ENCODE measurements at places on chromosomes 6 and 20. TPM values are rescaled to one million over a fixed set of nuclear protein-coding genes. Genes with fewer than 3 reads are reported as not detected.

GRCh38 chr6:12921467-12921866 lies 204.9 kb downstream of the PHACTR1 start:
- DNase-seq: no peak

- no peak for DNase-seq
These were observed 18.3 kb downstream of the BCAS4 start for GRCh38 chr20:50813101-50813643.

DNA sequence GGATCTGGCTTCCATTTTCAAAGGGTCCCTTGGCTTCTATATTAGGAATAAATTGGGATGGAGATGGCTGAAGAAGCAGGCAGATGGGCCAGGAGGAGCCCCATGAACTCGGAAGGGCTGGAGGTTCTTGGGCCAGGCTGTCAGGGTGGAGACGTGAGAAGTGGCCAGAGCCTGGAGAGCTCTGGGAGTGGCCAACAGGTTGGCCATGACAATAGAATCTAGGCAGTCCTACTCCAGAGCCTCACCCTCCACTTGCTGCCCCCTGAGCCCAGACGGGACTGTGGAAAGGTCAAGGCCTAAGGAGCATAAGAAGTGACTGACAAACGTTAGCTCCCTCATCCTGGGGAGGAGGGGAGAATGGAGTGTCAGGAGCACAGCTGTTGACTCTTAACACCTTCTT lies 62.1 kb downstream of the STK35 start:
- no peak for DNase-seq

- DNase-seq: no peak
These were observed 156.9 kb downstream of the MAFB start for GRCh38 chr20:40532103-40532502.

DNA sequence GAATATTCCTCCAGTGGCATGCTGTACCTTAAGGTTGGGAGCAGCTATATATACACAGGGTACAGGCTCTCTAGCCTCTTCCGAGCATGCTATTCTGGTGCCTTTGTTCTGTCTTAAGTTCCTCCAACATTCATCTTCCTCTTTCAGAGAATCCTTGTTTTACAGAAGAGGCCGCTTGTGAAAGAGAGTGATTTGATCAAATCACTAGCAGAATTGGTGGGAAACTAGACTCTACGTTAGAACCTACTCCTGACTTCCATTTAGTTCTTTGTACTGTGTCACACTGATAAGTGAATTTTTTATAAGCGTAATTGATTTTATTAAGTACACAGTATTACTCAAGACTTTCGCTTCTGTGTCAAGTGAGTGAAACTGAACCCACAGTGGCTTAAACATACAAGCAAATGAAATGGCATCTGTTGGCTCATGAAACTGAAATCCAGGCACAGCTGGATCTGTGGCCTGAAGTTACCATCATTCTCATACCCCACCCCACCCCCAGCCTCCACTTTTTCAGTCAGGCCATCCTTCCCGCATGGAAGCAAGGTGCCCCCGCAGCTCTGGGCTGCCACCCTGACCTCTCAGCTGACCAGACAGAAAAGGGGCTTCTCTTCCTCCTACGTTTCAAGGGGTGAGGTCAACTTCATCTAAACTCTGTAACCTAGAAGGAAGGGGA lies 102.3 kb downstream of the RPP40 start:
- no peak for DNase-seq

DNA sequence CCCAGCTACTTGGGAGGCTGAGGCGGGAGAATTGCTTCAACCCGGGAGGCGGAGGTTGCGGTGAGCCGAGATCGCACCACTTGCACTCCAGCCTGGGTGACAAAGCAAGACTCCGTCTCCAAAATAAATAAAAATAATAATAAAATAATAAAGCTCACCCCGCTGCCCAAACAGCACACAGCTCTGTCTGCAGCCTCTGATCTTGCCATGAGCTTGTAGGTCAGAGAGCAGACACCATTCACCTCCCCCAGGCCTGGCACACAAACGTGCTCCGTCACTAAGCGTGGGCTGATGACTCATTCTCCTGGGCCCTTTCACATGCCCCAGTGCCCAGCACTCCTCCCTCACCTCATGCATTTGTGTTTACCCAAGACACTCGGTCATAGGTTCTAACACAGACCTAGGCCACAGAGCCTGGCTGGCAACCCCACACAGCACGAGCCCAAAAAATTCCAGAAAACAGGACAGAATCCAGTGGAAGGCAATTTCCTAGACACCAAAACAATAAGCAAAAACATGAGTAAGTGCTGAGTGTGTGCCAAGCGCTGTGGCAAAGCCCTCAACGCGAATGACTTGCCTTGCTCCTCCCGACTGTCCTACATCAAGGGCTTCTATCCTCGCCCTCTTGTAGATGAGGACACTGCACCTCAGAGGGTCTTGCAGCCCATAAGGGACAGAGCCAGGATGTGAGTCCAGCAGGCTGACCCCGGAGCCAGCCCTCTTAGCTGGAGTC lies 18.0 kb downstream of the ATP9A start:
- DNase-seq: no peak

Gene TBX18
- total RNA-seq: not detected

Gene BPIFA1
- 9.2 TPM for total RNA-seq

Data from left lung (tissue), 14 donors.